ENCODE measurements at places on chromosomes 13 and 19.

DNA sequence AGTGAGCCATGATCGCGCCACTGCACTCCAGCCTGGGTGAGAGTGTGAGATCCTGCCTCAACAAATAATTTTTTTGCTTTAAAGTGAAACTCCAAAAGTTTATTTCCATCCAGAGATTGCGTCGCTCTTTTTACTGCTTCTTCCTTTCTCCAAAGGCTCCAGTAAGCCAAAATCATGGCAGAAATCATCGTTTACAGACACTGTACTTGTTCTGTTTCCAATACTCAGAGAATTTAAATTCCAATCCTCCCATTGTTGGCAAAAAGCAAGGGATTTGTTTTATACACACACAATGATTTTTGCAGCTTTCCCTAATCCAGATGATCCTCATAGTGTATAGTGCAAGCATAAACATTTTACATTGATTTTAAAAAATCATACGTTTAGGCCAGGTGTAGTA, 15.3 kb downstream of the FBXO27 start:
- DNase-seq: no peak

DNA sequence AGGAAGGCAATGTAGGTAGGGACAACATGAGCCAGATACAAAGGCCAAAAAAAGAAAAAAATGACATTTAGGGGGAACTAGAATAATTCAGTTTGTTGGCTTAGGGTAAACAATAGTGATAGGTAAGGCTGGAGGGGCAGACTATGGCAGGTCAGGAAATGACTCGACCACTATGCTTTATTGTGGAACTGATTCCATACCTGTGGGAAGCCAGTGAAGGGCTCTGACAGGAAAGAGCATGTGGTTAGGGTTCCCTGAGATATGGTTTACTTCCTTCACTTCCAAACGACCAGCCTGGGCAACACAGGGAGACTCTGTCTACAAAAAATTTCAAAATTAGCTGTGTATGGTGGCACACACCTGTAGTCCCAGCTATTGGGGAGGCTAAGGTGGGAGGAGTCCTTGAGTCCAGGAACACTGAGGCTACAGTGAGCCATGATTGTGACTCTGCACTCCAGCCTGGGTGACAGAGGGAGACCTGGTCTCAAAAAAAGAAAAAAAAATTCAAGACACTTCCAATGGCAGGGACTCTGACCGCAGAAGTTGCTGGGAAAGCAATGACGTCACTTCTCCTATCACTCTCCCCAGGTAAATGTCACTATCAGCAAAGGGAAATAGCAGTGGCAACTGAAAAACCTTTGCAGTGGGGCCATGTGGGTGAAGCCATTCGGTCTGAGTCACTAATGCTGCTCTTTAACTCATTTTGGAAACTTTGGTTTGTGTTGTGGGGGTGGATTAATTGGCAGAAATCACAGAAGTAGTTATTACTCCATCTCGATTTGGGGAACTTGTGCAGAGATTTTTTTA, 192.8 kb upstream of the TSC22D1 start:
- no peak for DNase-seq

- no peak for DNase-seq
Measured at GRCh38 chr13:51596541-51596940, 12.3 kb downstream of the WDFY2 start.

DNA sequence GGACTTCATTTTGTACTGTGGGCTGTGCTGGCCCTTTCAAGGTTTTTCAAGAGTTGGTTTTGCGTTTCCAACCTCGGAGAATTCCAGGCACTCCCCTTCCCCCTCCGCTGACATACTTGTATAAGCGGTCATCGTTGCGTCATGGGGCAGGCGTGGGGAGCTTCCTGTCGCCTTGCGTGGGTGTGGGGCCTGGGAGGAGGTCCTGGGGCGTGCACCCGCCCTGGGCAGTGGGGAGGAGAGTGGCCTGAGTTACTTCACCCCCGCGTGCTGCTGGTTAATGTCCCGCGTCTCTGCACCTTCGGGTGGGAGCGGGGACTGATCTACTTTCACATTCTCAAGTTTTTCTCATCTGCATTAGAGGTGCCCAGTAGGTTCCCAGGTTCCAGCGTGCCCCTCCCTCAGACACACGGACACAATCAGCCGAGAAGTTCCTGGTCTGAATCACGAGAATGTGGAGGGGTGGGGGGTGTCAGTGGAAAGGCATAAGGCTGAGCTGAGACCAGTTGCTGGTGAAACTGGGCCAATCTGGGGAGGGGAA, 4.1 kb downstream of the IER2 start:
- DNase-seq: peak; percentile 57

DNA sequence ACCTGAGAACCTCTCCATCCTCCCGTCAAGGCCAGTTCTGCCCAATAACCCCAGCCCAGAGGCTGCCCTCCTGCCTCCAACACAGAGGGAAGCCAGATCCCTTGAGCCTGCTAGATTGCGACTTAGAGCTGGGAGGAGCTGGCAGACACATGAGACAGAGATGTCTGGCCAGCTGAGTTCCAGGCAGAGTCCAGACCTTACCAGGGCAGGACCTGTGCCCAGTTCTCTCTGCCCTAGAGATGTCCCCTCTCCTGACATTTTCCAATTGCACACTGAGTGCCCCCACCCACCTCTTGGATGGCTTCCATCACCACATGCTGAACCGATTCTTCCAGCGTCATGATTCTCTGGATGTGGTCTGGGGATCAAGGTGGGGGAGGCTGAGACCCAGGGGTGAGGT, 3.0 kb downstream of the HOOK2 start:
- no peak for DNase-seq

- DNase-seq: peak; percentile 80
Measured at GRCh38 chr19:48842789-48843162, 6.5 kb upstream of the HSD17B14 start.

- peak; percentile 37 for DNase-seq
Measured at GRCh38 chr13:52359534-52359933, 46.4 kb downstream of the THSD1 start.

DNA sequence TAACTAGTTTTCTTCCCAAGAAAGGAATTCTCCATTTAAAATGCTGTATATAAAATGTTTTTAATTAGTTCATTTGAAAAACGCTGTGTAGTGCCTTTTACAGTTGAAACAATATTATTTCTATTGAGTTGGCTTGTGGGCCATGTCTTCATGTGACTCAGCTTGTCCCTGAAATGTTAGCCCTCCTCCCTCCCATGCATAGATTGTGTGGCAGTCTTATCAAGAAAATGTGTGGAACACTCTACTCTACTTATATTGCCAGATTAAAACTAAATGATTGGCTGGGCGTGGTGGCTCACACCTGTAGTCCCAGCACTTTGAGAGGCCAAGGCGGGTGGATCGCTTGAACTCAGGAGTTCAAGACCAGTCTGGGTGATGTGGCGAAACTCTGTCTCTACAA, 33.4 kb downstream of the TFDP1 start:
- no peak for DNase-seq

- no peak for DNase-seq
Measured at GRCh38 chr19:54399189-54399588, 16.1 kb upstream of the TTYH1 start.

- DNase-seq: no peak
Measured at GRCh38 chr19:15902254-15902653, 4.4 kb upstream of the CYP4F2 start.

GRCh38 chr13:58666331-58666730, 1034.8 kb downstream of the PCDH17 start:
- no peak for DNase-seq

- DNase-seq: no peak
Measured at GRCh38 chr19:7541828-7542443, 6.4 kb downstream of the PNPLA6 start.

GRCh38 chr13:94938124-94938523, 225.8 kb upstream of the SOX21 start:
- no peak for DNase-seq

DNA sequence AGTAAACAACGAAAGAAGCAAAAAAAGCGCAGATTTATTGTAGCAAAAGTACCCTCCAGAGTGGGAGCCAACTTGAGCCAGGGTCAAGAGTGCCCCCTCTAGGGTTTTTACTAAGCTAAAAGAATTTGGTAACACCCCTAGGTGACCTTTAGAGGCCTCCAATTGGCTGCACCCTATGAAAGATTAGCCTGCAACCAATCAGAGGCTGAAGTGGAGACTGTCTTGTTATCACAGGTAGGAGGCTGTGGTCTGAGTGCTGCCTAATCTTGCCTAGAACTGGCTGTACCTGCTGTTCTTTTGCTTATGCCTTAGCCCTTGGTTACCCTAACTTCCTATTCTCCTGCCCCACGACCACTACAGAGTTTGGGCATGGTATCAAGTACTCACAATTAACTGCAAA, 38.3 kb downstream of the ANKRD10 start:
- no peak for DNase-seq

DNA sequence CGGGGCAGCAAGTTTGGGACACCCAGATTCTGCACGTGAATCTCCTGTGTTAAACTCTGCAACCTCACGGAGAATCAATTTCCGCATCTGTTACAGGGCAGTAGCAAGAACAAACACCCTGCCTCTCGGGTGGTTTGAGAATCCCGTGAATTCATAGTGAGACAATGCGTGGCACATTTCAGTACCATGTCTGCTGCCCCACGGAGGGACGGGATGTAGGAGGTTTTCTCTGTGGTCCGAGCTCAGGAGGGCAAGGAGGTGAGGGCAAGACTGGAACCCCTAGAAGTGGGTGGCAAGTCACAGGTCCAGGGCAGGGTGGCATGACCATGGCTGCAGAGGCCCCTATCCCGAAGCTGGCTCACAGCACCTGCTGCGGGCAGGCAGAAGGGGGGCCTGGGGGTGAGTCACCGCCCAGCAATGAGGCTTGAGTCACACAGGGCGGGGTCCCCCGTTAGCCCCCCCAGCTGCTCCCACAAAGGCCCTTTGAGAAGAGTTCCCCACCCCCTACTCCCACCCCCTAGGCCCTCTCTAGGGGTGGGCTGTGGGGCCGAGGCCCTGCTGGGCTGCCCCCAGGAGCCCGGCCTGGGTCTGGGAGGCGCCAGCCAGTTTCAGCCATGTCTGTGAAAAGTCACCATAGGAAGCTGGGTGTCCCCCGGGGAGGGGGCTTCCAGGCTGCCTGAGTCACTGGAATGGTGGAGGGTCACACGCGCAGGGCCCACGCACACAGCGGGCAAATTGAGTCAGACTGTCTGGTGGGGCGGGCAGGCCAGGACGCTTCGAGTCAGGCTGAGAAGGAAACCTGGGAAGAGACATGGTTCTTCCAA, 25.8 kb upstream of the NANOS3 start:
- peak; percentile 42 for DNase-seq

DNA sequence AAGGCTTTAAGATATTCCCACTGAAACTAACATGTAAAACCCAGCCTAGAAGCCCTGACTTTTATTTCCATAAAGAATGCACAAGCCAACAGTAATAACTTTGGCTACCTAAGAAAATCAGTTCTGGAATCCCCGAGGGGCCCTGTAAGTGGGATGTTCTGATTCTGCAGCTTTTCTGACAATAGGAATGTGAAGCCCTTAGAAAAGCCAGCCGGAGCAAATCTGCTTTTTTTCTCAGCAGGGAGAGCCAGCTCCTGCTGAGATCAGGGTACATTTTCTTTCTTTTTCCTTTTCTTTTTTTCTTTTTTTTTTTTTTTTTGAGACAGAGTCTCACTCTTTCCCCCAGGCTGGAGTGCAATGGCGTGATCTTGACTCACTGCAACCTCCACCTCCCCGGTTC, 8.0 kb upstream of the GARRE1 start:
- DNase-seq: no peak

GRCh38 chr13:95676105-95676761, 706 bp upstream of the DNAJC3 start:
- no peak for DNase-seq
